Renal cortex interstitium (tissue), 15 donors: ENCODE measurements at places on chromosomes 13 and 19. TPM values are rescaled to one million over a fixed set of nuclear protein-coding genes. Genes with fewer than 3 reads are reported as not detected.

DNA sequence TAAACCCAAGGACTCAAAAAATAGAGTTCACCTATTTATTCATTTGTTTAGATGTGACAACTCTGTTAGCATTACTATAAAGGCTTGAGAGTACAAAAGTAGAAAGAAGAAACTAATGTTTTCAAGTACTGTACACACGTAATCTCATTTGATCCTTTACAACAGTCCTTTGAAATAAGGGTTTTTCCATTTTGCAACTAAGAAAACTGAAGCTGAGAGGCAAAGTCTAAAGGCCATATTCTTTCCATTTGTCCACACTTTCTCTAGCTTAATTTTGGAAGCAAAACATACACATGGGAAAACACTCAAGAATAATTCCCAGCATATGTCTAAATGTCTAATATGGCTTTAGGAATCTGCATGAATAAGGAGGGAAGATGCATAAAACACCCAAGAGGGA lies 34.1 kb downstream of the ZAR1L start:
- DNase-seq, result no peak

DNA sequence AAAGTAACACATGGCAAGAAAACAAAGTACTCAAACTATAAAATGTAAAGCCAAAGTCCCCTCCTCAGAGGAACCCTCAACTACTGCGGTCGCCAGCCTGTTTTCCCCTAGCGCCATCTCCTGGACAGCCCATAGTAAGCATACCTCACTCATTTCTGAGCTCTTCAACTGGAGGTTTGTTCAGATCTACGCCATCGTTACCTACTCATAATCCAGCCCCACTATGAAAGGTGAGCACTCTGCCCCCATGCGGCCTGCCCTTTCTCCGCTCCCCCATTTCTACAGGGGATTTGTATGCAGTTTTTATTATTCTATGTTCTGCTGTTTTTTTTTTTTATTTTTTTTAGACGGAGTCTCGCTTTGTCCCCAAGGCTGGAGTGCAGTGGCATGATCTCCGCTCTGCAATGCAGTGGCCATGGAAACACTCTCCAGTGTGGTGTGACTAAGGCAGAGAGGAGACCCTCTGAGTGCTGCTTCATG lies 26.2 kb downstream of the OPA3 start:
- DNase-seq, result no peak

GRCh38 chr13:96065849-96066248 lies 12.6 kb upstream of the UGGT2 start:
- no peak for DNase-seq

GRCh38 chr19:16198370-16198651 lies 600 bp downstream of the AP1M1 start:
- no peak for DNase-seq

DNA sequence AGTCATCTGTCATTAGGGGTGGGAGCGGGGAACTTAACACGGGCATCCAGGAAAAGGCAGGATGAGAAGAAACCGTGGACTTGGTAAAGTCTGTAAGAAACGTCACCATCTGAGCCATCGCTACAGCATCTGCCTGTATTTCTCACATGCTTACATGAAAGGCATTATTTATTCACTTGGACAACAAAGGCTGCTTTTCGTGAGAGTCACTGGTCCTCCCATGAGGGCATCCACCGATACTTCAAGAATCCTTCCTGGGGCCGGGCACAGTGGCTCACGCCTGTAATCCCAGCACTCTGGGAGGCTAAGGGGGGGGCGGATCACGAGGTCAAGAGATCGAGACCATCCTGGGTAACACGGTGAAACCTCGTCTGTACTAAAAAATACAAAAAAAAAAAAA lies 16.1 kb downstream of the ZNF446 start:
- no peak for DNase-seq

DNA sequence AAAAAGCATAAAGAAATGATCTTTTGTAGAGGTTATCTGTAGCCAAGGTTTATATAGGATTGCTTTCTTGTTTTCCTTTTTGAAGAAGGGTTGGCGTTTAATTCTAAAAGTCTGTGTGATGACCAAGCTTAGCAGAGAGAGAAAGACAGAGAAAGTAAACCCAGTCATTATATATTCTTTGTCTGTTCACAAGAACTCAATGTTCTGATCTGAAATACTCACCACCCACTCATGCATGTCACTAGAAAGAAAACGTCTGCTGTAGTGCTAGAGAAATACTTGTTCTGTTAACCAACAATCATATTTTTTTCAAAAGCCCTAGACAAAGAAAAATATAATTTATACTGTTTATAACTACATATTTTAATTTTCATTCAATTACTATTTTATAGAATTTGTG lies 173.7 kb upstream of the SLITRK5 start:
- DNase-seq, result no peak

GRCh38 chr19:2428756-2429711 lies 1.6 kb upstream of the TIMM13 start:
- no peak for DNase-seq

- no peak for DNase-seq
These were observed 297.9 kb upstream of the ARGLU1 start for GRCh38 chr13:106865716-106866440.

- DNase-seq, result no peak
These were observed 151.6 kb downstream of the TEX29 start for GRCh38 chr13:111472083-111472482.

DNA sequence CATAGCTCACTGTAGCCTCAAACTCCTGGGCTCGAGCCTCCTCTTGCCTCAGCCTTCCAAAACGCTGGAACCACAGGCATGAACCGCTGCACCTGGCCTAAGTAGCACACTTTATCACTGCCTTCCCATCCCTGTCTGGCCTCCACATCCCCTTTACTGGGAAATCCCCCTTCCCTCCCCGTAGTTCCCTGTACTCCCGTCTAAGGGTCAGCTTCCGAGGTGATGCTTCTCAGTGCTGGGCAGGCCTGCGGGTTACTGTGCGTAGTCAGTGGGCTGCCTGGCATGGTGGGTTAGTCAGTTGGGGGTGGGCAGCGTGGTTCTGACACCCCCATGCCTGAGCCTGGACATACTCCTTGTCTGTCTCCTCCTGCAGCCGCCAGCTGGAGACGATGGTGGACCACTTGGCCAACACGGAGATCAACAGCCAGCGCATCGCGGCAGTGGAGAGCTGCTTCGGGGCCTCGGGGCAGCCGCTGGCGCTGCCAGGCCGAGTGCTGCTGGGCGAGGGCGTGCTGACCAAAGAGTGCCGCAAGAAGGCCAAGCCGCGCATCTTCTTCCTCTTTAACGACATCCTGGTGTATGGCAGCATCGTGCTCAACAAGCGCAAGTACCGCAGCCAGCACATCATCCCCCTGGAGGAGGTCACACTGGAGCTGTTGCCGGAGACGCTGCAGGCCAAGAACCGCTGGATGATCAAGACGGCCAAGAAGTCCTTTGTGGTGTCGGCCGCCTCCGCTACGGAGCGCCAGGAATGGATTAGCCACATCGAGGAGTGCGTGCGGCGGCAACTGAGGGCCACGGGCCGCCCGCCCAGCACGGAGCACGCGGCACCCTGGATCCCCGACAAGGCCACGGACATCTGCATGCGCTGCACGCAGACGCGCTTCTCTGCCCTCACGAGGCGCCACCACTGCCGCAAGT lies 8.4 kb downstream of the PLEKHF1 start:
- DNase-seq, result no peak

DNA sequence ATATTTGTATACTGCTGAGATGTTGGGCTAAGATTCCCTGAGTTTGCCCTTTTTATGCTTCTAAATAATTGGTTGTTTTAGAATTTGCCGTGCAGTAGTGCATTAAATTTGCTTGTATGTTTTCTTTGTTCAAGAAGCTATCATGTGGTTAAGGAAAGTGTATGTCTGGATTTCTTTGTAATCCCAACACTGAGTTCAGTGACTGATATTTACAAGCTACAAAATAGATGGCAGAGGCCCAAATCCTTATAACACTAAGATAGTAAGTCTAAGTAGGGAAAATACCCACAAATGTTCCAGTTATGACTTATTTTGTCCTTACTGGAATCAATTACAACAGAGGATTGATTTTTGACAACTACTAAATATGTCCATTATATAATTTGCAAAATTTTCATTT lies 435.0 kb upstream of the KLF12 start:
- DNase-seq, result no peak

- DNase-seq, result no peak
These were observed 6.2 kb downstream of the MRPS31 start for GRCh38 chr13:40764587-40765403.

DNA sequence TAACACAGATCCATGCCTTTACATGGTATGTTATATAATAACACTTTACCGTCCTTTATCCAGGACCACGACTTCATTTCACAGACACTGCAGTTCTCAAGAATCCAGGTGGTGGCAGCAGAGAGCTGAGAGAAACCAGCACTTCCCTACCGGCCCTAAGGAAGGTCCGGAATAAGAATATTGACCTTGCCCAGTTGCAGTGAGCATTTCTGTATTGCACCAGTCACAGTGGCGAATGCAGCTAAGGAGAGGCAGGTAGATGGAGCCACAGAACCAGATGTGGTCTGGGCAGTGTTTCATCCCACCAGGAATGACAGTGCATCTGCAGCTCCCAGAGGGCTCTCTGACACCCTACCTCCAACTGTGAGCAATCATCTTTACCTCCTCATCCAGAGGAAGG lies 44.6 kb downstream of the ZNF787 start:
- DNase-seq, result no peak

DNA sequence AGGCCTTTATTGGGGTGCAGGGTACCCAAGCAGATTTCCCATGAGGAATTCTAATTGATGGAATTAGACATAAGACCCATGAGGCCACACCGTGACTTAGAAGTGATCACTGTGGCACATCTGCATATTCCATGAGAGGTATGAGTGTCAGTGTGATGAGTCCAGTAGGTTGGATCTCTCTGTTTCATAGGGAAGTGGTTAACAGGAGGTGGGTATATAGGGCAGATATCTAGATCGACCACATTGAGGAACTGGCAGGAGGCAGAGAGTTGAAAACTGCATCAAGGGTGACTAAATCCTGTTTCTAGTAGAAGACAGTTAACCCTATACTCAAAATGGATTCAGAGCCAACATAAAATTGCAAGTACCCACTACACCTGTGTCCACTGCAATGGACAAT lies 68.6 kb upstream of the MIR17HG start:
- DNase-seq, result no peak

GRCh38 chr13:110264685-110265275 lies 42.2 kb downstream of the COL4A1 start:
- no peak for DNase-seq

- DNase-seq, result peak; percentile 17
These were observed 285.8 kb downstream of the MYO16 start for GRCh38 chr13:108915095-108915633.

DNA sequence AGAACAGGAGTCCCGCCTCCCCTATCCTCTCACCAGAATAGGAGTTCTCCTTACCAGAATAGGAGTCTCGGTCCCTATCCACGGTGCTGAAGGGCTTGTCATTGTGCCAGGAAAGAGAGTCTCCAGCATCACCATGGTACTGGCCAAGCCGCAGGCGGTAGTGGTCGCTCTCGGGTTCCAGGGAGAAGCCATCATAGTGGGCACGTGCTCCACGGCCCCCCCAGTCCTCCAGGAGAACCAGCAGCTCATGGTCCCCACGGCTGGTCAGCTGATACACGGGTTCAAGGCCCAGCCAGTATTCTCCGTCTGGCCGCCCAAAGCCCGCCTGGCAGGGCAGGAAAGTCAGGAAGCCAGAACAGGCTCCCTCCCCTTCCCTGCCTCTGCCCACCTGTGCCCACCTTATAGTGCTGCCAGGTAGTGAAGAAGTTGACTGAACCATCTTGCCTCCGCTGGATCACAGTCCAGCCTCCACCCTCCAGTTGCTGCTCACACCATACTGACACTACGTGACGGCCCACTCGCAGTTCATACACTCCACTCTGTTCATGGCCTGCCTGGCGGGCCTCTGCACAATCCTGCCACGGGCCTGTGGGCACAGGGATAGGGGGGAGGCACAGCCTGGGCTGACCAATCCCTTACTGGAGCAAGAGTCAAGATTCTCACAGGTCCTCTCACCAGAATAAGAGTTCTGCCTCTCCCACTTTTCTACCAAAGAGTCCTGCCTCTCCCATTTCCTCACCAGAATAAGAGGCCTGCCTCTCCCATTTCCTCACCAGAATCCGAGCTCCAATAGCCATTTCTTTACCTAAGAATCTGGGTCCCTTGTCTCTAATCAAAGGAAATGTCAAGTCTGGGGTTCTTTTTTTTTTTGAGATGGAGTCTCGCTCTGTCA lies 7.4 kb downstream of the SHFL start:
- DNase-seq, result no peak

- DNase-seq, result no peak
These were observed 932.3 kb downstream of the EFNB2 start for GRCh38 chr13:105602956-105603670.

GRCh38 chr13:21202767-21203531 lies 26.5 kb downstream of the MRPL57 start:
- DNase-seq, result no peak

DNA sequence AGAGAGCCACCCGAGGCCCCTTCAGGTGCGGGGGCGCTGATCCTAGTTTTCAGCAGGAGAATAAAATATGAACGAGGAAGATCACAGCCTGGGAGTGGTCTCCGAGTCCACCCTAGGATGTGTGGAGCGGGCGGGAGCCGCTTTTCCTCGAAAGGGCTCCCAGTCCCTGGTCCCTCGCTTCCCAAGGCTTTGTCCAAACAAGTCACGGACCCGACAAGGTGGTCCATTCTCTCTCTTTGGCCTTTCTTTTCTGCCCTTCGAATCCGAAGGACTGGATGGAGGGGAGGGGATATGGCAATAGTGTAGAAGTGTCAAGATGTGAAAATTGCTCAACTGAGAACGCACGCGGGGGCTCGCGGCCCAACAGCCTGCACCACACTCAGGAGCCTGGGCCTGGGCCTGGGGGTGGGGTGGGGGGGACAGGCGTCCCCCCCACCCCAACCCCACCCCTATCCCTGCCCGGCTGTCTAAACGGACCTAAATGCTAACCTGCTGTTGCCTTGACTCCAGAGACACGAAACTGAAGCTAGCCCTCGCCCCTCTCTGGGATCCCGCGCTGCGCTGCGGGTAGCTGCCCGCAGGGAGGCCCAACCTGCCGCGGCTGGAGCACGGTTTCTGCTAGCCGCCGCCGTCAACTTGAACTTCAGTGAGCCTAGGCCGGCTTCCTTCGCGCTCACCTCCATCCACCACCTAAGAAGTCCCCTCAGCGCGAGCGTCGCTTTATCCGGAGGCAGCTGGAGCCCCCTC lies 7.1 kb downstream of the ZIC2 start:
- no peak for DNase-seq

DNA sequence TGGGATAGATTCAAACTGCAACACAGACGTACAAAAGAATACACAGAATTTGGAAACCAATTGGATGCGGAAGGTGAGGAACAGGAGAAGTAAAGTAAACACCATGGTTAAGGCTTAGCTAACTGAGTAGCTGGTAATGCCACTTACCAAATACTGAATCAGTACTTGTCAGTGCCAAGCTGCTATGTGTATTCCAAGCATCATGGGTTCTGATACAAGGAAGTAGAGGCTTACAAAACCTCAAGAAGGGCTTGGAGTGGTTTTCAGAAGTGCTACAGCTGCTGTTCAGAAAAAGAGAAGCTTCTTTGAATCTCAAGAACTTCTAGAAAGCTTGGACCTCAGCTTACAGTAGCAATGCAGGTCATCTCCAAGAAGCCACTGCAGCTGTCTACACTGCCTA lies 35.9 kb upstream of the DCT start:
- DNase-seq, result no peak

- DNase-seq, result no peak
These were observed 2.1 kb upstream of the LRP3 start for GRCh38 chr19:33192010-33192409.

The COX7A1 gene
- 30.2 TPM for polyA plus RNA-seq

The MYO9B gene
- polyA plus RNA-seq, result 49.3 TPM

The FAM124A gene
- 5.3 TPM for polyA plus RNA-seq

The SRRM5 gene
- polyA plus RNA-seq, result 0.70 TPM

The IFNL1 gene
- not detected for polyA plus RNA-seq

The SIGLEC5 gene
- 0.26 TPM for polyA plus RNA-seq

The SPINT2 gene
- polyA plus RNA-seq, result 289 TPM
